ENCODE measurements at places on chromosomes 5 and 9.

DNA sequence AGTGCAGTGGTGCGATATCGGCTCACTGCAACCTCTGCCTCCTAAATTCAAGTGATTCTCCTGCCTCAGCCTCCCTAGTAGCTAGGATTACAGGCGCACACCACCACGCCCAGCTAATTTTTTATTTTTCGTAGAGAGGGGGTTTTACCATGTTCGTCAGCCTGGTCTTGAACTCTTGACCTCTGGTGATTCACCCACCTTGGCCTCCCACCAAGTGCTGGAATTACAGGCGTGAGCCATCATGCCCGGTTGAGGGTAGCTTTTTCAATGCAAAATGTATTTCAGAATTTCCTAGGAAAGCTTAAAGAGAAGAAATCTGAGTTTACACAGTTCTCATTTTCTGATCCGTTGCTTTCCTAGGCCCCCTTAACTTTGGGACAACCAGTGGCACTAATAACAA, 15.7 kb downstream of the BDP1 start:
- no peak for DNase-seq

- no peak for DNase-seq
Observed at GRCh38 chr5:14143841-14144585, 871 bp downstream of the TRIO start.

DNA sequence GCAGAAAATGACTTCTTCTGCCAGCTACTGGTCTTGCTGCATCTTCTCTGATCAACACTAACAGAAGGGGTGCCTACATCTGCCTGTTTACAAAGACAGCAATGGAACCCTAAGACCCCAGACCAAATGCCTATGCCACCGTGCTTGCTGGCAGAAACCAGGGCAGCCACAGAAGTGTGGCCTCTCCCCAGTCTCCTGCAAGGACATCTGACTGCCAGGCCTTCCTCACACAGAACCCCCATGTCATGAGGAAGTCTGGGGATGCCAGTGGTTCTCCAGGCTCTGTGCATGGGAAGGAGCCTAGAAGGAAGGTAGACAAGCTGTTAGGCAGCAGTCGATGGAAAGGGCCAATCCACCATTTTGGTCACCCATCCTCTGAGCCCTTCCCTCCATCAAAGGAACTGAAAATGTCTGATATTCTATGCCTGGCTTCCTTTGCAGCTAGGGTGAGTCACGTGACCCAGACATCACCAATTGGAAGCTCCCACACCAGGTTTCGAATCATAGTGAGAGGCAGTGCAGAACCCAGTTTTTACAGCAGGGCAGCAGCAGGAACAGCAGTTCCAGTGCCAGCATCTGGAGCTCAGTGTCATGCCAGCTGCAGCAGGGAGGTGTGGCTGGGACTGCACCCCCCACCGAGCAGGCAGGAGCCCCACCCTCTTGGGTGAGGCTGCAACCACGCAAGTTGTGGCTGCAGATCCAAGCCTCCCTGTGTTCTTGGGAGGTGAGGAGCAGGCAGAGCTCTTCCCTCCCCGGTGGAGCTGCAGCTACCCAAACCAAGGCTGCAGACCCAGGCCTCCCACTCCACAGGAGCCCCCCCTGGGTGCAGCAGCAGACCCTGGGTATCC, 123.4 kb downstream of the OLFM1 start:
- DNase-seq = no peak

- no peak for DNase-seq
Observed at GRCh38 chr9:90789408-90789807, 12.2 kb upstream of the SYK start.

DNA sequence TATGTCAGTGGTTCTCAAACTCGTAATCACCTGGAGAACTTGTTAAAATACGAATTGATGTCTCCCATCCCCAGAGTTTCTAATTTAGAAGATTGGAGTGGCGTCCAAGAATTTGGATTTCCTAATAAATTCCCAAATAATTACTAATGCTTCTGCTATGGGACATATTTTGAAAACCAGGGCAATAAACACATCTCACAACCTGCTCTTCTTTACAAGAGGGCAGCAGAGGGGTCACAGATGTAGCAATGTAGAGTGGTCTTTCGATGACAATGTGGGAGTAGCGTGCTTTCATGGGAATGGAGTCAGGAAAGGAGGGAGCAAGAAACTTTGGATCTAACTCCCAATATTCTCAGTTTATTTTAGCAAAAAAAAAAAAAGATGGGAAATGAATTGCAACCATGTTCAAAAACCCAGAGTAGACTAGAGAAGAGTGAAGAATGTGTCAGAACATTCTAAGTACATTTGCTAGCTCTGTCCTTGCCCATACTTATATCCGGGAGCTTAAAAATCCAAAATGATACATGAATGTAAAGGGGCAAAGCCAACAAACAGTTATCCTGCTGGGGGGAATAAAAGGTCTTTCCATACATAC, 33.8 kb upstream of the ALDH1A1 start:
- no peak for DNase-seq

GRCh38 chr5:92401492-92401891, 1018.4 kb upstream of the ARRDC3 start:
- DNase-seq = no peak

DNA sequence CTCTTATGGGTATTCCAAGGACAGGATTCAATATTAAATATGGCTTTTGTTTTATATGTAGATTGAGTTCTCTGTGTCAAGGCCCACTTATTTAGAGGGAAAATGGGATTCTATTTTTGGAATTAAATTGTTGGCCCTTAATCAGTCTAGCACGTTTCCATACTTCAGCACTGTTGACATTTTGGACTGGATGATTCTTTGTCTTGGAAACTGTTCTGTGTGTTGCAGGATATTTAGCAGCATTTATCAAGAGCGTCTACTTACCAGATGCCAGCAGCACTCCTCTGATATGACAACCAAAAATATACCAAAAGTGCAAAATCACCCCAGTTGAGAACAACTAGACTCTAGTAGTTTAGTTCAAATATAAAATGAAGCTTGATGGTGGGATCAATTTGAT, 1027.0 kb upstream of the COX7C start:
- no peak for DNase-seq

- no peak for DNase-seq
Observed at GRCh38 chr5:179143446-179143845, 83.3 kb downstream of the ZNF354C start.

- no peak for DNase-seq
Observed at GRCh38 chr9:20702570-20702969, 18.5 kb downstream of the FOCAD start.

GRCh38 chr9:114282104-114282485, 40.8 kb upstream of the ORM1 start:
- DNase-seq = no peak

DNA sequence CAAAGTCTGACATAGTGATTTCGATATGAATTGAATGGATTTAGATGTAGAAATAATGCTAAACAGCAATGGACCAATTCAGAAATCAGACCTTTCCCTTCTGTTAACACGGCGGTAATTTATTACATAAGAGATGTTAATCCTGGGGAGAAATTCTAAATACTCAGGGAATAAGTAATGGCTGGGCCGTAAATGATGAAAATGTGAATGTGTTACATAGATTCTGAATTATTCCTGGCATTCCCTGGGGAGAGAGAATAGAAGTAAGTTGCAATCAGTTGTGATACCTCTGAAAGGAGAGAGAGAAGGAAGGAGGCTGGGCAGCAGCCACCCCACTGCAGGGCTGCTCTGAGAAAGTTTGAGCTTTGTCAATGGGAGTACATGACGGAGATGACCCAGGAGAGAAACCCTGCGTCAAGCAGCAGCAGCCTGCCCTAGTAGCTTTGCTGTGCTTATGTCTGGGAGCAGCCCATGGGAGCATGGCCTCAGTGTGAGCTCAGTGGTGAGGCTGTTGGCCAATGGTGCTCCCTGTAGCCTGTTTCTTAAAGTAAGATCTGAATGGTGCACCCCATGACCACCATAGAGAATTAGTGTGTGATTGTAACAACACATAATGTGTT, 420.1 kb downstream of the MTRR start:
- no peak for DNase-seq

DNA sequence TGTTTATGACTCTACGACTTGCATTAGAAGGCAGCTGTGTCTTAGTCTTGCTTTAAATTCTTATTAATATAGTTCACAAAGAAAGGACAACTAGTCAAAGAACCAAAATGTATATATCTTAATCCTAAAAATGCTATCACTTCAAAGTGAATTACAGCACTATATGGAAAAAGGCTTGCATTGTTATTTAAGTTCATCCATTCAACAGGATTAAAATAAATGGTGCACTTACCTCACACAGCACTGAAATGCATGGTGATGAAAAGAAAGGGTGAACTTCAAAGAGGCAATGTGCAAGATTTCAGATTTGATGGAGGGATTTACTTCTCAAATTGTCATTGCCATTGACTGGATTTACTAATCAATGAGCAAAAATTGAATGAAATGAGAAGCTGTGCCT, 344.4 kb upstream of the NUDT12 start:
- no peak for DNase-seq

DNA sequence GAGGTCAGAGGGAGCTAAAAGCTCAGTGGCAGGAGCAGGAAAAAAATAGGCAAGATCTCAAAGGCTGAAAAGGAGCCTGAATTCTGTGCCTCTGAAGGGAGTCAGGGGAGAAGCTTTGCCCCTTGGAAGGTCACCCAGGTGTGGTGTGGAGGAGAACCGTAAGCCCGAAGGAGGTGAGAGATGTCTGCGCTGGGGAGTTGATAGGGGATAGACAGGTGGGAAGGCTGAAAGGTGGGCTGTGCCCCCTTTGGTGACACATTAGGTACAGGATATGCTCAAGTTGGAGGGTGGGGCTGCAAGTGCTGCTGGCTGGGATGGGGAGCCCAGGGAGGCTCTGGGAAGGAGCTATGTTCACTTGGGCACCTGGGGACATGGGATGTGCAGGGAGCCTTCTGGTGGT, 217.7 kb downstream of the PAX5 start:
- DNase-seq = no peak

DNA sequence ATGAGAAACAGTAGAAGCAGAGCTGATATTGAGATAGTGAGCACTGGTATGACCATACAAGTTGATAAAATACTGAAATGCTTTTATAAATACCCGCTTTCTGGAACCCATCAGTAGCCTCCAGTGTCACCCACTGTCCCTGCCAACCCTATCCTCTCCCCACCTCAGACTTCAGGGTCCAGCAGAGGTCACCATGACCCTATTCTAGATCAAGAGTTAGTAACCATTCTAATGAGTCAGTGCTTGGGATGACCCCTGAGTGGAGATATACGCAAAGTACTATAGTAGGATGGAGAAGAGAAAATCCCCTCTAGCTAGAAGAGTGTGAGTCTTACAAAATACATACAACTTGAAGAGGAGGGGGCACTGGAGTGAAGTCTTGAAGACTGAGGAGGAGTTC, 297.9 kb upstream of the BRINP1 start:
- DNase-seq = peak; percentile 38

- peak; percentile 70 for DNase-seq
Observed at GRCh38 chr5:143106174-143106573, 297.3 kb downstream of the NR3C1 start.

DNA sequence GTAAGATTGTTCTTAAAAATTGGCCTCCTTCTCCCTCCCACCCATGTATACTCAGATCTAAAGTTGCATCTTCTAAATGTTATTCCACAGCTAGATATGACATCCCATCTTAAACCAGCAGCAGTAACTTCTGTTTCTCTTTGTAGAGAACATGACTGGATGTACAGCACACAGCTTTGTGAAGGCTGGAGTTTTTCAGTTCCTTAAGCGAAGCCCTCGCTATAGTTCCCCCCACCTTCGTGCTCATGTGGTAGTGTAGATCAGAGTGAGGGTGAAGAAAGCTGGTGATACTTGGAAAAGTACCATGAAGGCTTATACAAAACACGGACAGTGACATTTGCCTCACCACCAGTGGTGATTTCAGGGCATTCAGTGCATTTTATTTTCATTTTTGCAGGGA, 137.5 kb downstream of the MAT2B start:
- DNase-seq = no peak

- no peak for DNase-seq
Observed at GRCh38 chr5:73256012-73256411, 83.0 kb downstream of the TMEM174 start.

- peak; percentile 25 for DNase-seq
Observed at GRCh38 chr5:6722015-6722414, 8.8 kb downstream of the TENT4A start.

DNA sequence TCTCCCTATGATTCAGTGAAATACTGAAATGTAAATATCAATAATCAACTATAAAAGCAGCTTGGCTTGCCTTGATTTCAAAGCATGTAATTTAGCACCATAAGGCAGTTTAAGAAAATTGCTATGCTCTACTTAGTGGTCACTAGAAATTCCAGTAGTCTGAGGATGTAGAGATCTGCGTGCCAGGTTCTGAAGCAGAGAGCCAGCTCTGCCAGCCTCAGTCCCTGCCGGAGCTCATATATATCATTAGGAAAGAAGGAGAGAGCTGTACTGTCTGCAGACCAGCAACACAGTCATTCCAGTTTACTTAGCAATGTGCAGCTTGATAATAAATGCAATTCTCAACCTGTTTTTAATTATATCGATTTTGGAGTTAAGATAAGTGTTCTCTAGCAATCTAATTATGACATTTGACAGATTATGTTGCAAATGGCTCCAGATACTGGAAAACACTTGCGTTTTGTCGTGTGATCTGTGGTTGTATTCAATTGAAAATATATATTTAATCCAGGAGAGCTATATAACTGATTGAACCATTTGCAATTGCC, 540.5 kb downstream of the CTNND2 start:
- DNase-seq = no peak

- no peak for DNase-seq
Observed at GRCh38 chr5:93677359-93677891, 64.0 kb downstream of the POU5F2 start.

DNA sequence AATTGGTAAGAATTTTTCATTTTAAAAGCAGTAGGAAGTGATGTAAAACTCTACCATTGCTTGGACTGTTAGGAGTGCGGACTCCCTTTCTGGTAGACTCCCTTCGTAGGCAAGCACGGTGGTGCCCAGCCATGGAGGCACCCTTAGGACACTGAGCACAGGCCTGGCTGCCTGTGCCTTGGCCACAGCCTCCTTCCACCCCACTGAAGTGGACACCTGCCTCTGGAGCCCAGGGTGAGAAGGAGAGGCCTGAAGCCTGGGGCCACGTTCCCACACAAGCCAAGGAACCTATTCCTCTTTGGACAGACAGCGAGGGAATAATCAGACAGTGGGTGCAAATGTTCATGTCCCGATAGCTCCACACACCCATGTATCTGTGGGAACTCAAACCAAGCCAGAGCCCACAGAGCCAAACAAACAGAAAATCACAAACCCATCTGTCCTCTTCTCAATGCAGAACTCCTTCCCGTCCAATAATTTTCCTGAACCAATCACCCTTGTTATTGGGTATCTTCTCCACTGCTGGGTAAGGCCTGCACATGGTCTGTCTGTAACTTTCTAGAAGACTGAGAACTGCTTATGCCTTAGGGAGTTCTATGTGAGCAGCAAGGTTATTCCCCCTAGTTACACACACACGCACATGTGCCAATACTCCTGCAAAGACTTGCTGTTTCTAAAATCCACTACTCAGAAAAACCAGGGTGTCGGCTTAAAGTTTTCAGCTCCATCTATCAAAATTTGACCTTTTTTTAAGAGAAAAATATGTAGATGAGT, 45.2 kb downstream of the UBE2QL1 start:
- no peak for DNase-seq

Measured in pons (tissue), 1 donor.